ENCODE measurements at places on chromosomes 5 and 9. TPM values are rescaled to one million over a fixed set of nuclear protein-coding genes. Genes with fewer than 3 reads are reported as not detected.

GCNT4 gene
- 0.05 TPM for total RNA-seq

LRRC19 gene
- total RNA-seq: not detected

ZDHHC11B gene
- not detected for total RNA-seq

GRCh38 chr9:16544842-16545241 is 325.6 kb downstream of the BNC2 start:
- DNase-seq: no peak
- H3K36me3 ChIP-seq: no peaks in the 10 kb centered on the region
- no peak overlapping the region for H3K4me3 ChIP-seq
- no peak overlapping the region for H3K27ac ChIP-seq

DNA sequence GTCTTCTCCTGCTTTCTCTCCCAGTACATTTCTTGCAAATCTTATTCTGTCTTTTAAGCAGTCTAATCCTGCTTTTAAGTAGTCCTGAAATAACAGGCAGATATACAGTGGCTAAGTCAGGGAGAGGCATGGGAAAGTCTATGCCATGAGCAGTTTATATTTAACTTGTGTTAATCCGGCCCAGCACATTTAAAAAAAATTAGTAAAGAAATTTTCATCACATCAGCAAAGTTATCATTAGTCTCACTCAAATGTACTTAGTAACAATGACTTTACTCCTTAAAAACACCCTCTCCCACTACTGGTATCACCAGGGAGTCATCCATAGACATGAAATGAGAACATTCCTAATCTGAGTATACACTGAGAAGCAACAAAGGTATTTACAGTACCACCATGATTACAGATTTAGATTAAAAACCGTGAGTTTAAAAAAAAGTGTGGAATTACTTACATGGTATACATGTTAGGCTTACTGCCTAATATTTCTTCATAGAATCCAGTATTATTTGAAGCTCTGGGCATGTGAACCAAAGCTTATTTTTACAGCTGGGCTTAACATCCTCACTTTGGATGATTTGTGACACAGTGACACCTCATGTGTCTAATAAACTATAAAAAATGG is 75.9 kb upstream of the DAB2 start:
- peaks cover 21% of the 10 kb centered on the region for H3K4me1 ChIP-seq
- H3K27me3 ChIP-seq: no peaks in the 10 kb centered on the region
- no peak for DNase-seq
- no peak overlapping the region for H3K27ac ChIP-seq

DNA sequence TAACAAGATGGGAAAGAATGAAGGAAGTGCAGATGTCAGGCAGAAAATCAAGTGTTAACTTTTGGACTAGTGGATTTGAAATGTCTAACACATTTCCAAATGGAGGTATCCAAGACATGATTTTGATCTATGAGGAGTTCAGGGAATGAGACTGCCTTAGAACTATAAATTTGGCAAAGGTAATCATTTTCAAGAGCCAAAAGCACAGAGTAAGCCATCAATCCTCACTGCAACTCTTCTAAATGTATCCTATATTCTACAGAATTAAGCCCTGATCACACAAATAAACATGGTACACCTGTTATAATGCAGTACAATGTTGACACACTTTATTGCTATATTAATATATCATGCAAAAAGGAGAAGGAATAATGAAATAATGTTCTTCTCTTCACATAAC is 55.6 kb downstream of the SETX start:
- H3K27me3 ChIP-seq: no peaks in the 10 kb centered on the region
- H3K27ac ChIP-seq: no peak overlapping the region
- H3K4me3 ChIP-seq: no peak overlapping the region
- peaks cover 76% of the 10 kb centered on the region for H3K36me3 ChIP-seq

DNA sequence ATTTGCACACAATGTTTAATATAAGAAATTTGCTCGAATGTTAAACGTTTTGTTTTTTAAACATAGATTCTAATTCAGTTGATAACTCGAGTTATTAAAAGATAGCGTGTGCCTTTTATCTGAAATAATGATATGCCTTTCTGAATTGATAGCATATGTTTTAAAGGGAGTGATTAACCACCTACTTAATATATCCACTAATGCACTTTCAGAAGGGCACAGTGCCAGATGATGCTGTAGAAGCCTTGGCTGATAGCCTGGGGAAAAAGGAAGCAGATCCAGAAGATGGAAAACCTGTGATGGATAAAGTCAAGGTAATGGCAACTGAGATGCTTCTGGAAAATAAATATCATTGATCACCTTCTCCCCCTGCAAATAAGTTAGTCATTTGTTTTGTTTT is 53.9 kb downstream of the ERAP1 start:
- DNase-seq: no peak
- no peak overlapping the region for H3K27ac ChIP-seq
- H3K36me3 ChIP-seq: peaks cover 3% of the 10 kb centered on the region
- no peaks in the 10 kb centered on the region for H3K4me1 ChIP-seq
- no peak overlapping the region for H3K4me3 ChIP-seq
- H3K27me3 ChIP-seq: no peaks in the 10 kb centered on the region

- no peak for DNase-seq
- no peak overlapping the region for H3K4me3 ChIP-seq
- no peaks in the 10 kb centered on the region for H3K27me3 ChIP-seq
- peaks cover 5% of the 10 kb centered on the region for H3K4me1 ChIP-seq
- H3K36me3 ChIP-seq: no peaks in the 10 kb centered on the region
These were observed 56.6 kb upstream of the SPTLC1 start for GRCh38 chr9:92171822-92172221.
